ENCODE measurements at places on chromosomes 16 and 17.

GRCh38 chr17:61381537-61381936 is 18.1 kb upstream of the TBX2 start:
- DNase-seq, result no peak

DNA sequence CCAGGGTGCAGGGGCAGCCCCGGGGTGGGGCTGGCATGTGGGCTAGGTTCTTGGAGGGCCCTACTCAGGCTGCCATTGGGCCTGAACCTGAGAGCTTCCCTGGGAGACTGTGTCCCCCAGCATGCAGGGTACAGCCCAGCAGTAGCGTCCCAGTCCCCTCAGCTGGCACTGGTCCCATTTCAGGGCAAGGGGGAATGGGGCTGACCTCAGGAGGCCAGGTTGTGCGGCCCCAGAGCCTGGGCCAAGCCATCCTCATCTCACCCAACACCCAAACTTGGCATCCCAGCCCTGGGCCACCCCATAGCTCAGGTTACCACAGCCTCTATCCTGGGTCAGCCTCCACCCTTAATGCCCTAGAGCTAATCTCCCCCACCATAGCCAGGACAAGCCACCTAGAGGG is 6.3 kb downstream of the PLXDC1 start:
- no peak for DNase-seq

DNA sequence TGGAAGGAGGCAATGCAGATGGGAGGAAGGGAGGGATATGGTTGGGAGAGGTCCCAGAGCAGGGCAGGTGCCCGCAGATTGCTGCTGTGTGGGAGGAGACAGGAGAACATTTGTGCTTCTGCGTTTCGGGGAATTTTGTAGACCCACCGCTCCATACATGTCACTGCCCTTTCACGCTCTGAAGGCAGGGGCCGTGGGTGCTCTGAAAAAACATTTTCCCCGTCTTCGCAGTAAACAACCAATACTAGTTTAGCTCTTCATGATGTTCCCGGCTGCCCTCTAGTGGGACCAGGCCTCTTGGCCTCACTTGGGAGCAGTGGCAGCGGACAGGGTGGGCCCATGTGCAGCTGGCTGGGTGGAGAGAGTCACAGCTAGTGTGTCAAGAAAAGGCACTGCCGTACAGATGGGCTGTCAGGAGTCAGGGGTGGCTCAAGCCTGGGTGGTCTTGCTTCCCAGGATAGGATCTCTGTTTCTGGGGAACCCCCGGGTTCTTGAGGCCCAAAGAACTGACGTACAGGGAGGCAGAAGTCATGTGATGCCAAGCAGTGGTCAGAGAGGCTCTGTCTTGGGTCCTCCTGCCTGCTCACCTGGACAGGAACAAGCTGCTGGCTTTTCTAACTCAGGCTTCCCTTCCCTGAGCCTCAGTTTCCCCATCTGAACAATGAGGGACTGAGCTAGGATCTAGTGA is 46.5 kb upstream of the CPNE2 start:
- no peak for DNase-seq

GRCh38 chr17:43695970-43696865 is 34.5 kb upstream of the MEOX1 start:
- DNase-seq, result no peak
